ENCODE measurements at places on chromosomes 12 and 14.

DNA sequence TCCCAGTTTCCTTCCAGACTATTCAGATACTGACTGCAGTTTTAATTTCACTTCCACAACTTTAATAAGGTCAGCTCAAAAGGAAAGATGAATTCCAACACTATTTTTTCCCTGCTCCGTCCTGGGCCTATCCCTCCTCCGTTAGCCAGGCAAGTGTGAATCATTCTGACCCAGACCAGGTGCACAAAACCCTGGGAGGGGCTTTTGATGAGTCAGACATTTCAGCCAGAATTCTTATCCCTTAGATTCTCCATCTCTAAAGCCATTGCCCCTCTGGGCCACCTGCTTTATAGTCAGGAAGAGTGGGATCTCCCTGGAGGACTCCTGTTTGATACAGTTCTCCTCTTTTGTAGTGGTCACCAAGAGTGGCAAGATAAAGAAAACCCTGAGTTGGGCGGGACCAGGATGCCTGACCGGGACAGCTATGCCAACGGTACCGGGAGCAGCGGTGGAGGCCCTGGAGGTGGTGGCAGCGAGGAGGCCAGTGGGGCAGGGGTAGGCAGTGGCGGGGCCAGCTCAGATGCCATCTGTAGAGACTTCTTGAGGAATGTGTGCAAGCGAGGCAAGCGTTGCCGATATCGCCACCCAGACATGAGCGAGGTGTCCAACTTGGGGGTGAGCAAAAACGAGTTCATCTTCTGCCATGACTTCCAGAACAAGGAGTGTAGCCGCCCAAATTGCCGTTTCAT, 2.2 kb downstream of the ZC3H10 start:
- DNase-seq = no peak

GRCh38 chr14:55125403-55125802, 3.6 kb upstream of the LGALS3 start:
- DNase-seq = no peak

GRCh38 chr12:106790020-106790419, 15.5 kb downstream of the RIC8B start:
- DNase-seq = no peak

- DNase-seq = no peak
Measured at GRCh38 chr14:87233806-87234384, 759.1 kb downstream of the GALC start.

- no peak for DNase-seq
Measured at GRCh38 chr12:38279756-38280155, 36.8 kb upstream of the ALG10B start.

- DNase-seq = no peak
Measured at GRCh38 chr14:88476214-88476774, 78.5 kb downstream of the PTPN21 start.

GRCh38 chr12:31020385-31021166, 53.1 kb upstream of the DDX11 start:
- DNase-seq = no peak

DNA sequence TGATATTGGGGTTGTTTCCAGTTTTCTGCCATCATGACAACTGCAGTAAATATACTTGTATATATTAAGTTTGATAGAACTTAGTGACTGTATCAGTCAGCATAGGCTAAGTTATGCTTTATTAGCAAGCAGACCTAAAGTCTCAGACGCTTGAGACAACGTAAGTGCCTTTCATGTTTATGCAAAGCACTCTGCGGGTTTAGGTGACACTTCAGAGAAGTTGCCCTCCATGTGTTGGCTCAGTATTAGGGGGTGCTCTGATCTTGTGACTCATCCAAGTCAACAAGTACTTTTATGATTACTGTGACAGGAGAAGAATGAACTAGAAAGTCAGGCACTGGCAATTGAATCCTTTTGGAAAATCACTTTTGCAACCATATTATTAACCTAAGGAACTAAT, 13.3 kb upstream of the OTOGL start:
- DNase-seq = no peak

- no peak for DNase-seq
Measured at GRCh38 chr12:22573181-22573580, 28.8 kb upstream of the C2CD5 start.

DNA sequence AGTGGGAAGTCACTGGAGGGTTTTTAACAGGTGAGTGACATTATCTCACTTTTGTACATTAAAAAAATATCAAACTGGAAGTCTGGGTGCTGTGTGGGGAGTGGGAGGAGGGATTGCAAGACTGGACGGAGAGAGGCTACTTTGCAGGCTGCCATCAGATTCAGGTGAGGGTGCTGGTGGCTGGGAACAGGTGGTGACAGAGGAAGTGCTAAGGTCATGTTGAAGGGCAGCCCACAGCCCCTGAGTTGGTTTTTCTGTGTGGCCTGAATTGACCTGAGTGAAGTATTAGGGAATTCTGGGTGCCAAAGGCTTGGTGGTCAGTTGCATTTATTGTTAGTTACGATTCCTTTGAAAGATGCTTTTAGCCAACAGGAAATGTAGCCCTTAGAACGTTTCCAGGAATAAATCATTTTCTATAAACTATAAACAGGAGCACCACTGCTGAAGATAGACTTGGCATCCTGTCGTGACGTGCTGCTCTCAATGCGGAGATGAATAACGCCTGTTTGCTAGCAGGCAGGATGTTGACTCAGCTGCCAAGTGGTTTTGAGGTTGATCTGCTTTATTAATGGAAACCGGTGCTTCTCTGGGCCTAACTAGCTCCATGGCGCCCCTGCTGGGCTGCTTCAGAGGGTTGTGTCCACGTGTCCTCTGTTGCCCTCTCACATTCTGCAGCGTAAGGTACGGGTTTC, 707.5 kb upstream of the TMEM132C start:
- DNase-seq = peak; percentile 14

DNA sequence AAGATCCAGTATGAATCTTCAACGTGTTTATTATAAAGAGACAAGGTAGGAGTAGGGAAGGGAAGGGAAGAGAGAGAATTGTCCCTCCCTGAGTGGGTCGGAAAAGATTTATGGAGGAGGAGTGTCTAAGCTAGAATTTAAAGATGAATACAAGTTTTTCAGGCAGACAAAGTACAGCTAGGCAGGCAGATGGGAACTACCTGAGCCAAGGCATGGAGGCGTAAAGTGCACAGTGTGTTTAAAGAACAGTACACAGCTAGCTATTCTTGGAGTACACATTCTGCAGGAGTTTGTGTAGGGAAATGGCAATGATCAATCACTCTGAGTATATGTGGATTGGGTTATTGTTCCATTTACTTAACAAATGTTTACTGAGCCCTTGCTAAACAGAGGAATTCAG, 20.1 kb downstream of the PLEKHG7 start:
- no peak for DNase-seq

DNA sequence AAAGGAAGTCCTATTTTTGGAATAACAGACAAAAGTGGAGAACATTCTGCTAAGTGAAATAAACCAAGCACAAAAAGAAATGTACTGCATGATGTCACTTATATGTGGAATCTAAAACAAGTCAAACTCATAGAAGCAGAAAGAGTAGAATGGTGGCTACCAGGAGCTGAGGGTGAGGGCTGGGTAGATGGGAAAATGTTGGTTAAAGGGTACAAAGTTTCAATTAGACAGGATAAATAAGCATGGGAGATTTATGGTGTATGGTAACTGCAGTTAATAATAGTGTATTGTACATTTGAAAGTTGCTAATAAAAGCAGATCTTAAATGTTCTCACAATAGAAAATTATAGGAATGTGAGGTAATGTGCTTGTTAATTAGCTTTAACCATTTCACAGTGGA, 12.8 kb downstream of the LUM start:
- no peak for DNase-seq

DNA sequence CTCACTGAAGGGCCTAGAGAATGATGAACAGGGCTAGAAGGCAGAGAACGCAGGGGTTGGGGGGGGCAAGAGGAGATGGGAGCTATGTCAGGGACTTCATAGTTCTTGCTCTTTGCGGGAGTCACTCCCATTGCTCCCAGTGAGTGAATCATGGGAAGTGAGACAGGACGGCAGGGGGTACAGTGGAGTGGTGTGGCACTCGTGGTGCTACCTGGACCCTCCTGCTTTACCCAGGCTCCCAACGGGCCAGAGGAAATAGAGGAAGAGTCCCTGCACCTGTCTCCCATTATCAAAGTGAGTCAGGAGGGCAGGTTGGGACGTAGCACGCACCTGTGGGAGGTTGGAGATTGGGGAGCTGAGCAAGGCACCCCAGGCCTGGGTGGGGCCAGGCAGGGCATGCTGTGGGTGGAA, 1.3 kb upstream of the KRT8 start:
- DNase-seq = no peak

- DNase-seq = no peak
Measured at GRCh38 chr14:35929186-35929585, 103.0 kb downstream of the BRMS1L start.

- no peak for DNase-seq
Measured at GRCh38 chr12:124041907-124042306, 68.9 kb downstream of the ZNF664 start.

GRCh38 chr12:29650371-29650770, 133.4 kb downstream of the TMTC1 start:
- no peak for DNase-seq

DNA sequence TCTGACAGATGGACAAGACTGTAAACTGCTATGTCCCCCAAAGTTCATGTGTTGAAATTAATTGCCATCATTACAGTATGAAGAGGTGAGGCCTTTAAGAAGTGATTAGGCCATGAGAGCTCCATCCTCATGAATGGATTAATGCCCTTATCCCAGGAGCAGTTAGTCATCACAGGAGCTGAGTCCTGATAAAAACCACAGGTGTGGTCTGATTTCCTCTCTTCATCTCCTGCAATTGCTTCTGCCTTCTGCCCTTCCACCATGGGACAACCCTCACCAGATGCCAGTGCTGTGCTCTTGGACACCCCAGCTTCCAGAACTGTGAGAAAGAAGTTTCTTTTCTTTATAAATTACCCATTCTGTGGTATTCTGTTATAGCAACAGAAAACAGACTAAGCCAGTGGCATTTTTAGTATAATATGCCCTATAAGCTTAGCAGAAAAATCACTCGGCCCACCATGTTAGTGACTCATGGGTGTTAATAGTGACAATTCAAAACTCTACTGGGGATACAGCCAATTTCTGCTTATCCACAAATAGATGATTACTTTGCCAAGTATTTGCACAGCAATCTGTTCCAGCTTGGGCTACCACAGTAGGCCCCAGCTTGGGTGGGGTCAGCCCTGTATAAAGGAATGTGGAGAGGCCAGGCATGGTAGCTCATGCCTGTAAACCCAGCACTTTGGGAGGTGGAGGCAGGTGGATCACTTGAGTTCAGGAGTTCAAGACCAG, 129.0 kb upstream of the BCL2L14 start:
- DNase-seq = no peak

DNA sequence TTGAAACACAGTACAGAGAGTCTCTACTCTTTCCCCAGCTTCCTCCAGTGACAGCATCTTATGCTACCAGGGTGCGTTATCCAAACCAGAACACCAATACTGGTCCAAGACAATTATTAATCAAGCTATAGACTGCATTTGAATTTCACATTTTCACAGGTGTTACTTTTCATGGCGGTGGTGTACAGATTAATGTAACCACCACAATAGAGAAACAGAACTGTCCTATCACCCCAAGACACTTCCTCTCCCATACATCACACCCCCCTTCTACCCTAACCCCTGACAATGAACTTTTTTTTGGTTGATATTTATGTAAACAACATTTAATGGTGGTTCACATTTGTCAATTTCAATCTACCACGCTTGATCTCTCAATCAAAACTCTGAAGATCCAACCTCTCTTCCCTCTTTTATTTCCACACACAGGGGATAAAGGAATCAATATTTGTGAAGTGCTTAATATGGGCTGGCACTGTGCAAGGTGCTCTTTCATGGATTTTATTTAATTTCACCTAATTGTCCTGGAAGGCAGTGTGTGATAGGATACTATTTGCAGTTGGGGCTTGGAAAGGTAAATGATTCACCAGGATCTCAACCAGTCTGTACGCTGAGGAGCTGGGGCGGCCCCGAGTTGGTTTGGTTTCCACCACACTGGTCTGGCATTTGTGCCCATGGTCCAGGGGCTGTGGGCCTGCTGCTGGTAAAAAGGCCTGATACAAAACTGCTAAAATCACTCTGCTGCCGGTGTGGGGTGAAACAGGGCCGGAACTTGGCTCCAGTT, 54.6 kb upstream of the DICER1 start:
- DNase-seq = no peak

GRCh38 chr14:100855256-100855930, 29.5 kb downstream of the MEG3 start:
- no peak for DNase-seq

GRCh38 chr14:31549817-31550216, 11.4 kb upstream of the NUBPL start:
- DNase-seq = no peak

DNA sequence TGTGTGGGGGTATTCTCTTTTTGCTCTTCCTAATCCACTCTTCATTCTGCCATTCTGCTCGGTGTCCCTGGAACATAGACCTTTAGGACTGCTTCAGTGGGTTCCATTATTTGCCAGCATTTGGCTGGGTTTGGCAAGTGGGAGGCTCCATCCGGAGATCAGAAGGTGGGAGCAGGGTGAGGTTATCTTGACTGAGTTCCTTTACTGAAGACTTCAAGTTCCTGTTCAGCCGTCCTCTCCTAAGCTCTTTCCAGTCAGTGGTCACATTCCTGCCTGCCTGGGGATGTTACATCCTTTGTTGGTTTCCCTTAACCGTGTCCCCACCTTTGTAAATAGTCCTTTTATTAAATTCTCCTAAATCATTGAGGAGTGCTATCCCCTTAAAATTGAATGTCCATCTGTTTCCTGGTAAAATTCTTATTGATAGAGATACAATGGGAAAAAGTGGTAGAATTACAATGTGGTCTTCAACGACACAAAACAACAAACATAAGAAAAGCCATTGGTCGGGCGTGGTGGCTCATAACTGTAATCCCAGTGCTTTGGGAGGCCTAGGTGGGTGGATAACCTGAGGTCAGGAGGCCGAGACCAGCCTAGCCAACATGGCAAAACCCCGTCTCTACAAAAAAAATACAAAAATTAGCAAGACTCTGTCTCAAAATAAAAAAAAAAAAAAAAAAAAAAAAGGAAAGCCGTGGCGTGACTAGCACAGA, 5.0 kb upstream of the MIA2 start:
- DNase-seq = peak; percentile 4

- DNase-seq = no peak
Measured at GRCh38 chr14:38079268-38079667, 128.4 kb upstream of the SSTR1 start.

- DNase-seq = no peak
Measured at GRCh38 chr14:29716150-29716549, 211.5 kb downstream of the PRKD1 start.

DNA sequence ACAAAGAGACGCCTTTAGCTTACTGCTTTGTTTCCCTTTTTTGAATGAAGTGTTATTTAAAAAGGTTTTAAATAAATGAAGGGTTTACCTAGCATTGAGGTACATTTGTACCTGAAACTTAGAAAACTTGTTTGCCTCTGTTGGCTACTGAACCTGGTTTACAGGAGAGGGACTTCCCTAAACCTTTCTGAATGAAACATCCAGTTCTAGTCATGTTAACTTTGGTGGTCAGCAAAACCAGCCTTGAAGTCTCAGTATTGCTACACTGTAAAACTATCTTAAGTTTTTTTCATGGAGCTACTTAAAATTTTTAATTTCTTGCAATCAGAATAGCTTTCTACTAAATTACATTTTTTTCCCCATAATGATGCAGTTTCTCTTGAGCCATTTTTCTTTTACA, 38.2 kb downstream of the RASSF8 start:
- no peak for DNase-seq

Measured in stimulated activated CD4-positive, alpha-beta T cell treated with anti-CD3 and anti-CD28 coated beads, TNF-alpha, amount 100 ng/mL, for 1 hour (primary cell).